ENCODE measurements at places on chromosomes 2 and 18.

DNA sequence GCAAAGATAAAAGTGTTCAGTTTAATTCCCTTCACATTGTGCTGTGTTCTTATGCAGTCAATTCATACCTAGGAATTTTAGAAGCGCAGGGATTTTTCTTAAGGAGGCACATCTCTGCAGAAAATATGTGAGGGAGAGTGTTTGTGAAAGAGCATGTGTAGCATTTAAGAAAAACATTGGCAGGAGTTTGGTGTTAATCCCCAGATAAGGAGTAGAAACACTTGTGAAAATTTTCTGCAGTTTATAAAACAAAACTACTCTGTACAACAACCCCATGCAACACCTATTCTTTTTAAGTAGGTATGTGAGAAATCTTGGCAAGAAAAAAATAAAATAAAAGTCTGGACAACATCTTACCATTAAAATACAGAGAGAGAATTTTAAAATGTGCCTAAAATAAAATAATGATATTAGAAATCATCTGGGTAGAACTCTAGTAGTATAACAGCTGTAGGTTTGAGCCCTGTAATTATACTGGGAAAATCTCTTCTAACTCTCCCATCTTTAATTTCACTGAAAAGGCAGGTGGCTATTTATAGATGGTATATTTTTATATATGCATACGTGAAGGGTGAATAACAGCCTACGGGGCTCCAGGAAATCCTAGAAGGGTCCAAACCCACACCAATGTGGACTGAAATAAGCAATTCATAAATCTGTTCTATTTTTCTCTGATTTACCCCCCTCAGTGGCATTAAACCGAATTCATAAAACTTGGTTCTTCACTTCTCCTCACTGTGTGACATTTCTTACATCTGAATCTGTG lies 6.6 kb downstream of the FZD7 start:
- DNase-seq, result no peak

GRCh38 chr2:170501421-170502043 lies 213.6 kb upstream of the SP5 start:
- DNase-seq, result no peak

- no peak for DNase-seq
Measured at GRCh38 chr2:78775291-78775690, 250.2 kb upstream of the REG3G start.

GRCh38 chr2:41381701-41382100 lies 666.1 kb upstream of the PKDCC start:
- no peak for DNase-seq

DNA sequence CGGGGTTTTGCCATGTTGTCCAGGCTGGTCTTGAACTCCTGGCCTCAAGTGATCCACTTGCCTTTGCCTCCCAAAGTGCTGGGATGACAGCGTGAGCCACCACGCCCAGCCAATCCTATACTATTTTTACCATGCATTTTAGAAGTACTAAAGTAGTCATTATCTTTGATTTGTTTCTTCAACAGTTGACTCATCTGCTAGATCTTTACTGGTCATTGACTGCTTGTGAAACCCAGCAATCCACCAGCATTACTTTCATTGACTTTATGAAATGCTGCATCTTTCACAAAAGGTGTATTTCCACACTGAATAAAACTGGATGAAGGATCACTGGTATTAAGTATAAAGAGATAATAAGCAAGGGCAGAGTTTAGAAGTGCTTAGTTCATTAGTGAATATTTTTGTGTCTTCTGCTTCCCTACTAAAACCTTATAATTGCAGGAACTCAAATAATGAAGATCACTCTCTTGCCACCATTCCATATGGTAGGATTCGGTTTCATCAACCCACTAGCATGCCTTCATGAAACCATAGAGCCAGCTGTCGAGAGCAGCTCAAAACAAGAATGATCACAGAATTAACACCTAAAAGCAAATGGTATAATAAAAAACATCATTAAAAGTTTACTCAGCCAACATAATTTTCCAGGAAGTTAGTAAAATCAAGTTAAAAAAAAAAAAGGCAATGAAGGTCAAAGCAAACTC lies 33.1 kb downstream of the IRS1 start:
- DNase-seq, result no peak

All from activated naive CD4-positive, alpha-beta T cell treated with Interleukin-2 at 50 U/mL for 16 hours (primary cell).